Left lung (tissue), 14 donors: ENCODE measurements at places on chromosomes 3 and 15. TPM values are rescaled to one million over a fixed set of nuclear protein-coding genes. Genes with fewer than 3 reads are reported as not detected.

DNA sequence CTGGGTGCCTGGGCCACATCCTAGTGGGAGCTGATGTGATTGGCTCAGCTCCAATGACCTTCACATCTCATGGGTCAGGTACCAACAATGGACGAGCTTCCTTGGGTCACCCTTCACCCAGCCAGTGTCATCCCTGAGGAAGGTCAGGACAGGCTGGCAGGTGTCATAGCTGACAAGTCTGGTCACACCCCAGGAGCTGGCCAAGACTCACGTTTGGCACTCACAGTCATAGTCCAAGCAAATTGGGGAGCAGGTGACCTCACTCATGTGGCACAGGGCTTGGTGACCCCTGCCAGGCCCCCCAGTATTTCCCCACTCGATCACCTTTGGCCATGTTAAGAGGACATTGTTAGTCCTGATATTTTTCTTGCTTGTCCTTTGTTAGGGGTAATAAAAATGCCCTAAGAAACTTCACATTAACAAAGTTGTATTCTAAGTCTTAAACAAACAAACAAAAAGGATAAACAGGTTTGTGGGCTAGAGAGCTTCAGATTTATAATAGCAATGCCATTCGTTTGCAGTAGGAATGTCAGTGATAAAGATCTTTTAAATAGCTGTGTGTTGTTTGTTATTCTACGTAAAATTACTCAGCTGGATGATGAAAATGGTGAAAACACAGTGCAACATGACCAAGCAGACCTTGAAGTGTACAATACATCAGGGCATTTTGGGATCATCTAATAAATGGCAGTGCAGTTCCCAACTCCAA is 79.5 kb upstream of the POMGNT2 start:
- no peak for DNase-seq
- no peak overlapping the region for H3K27ac ChIP-seq
- H3K4me3 ChIP-seq, result no peak overlapping the region
- no peaks in the 10 kb centered on the region for H3K36me3 ChIP-seq
- H3K27me3 ChIP-seq, result no peaks in the 10 kb centered on the region
- peaks cover 8% of the 10 kb centered on the region for H3K4me1 ChIP-seq

DNA sequence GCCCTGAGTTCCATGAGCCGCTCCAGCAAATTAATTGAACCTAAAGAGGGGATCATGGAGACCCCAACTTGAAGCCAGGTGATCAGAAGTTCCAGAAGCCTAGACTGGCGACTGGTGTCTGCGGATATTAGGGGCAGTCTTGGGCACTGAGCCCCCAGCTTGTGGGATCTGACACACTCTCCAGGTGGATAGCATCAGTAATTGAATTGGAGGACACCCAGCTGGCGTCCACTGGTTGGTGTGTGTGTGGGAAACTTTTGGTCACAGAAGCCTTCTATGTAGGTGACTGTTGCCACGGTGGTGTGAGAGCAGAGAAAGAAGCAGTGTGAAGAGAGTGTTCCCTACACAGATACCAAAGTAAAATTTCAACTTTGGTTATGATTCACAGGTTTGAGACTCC is 106.0 kb upstream of the ADPGK start:
- no peaks in the 10 kb centered on the region for H3K27me3 ChIP-seq
- H3K4me3 ChIP-seq, result no peak overlapping the region
- H3K4me1 ChIP-seq, result no peaks in the 10 kb centered on the region
- H3K27ac ChIP-seq, result no peak overlapping the region
- H3K36me3 ChIP-seq, result no peaks in the 10 kb centered on the region
- DNase-seq, result no peak

GRCh38 chr3:64445109-64445943 is 220.1 kb upstream of the PRICKLE2 start:
- peak overlapping the region; percentile 65 for H3K27ac ChIP-seq
- peak; percentile 77 for DNase-seq
- H3K36me3 ChIP-seq, result no peaks in the 10 kb centered on the region
- H3K27me3 ChIP-seq, result no peaks in the 10 kb centered on the region

GOLGA6B gene
- not detected for total RNA-seq

DNA sequence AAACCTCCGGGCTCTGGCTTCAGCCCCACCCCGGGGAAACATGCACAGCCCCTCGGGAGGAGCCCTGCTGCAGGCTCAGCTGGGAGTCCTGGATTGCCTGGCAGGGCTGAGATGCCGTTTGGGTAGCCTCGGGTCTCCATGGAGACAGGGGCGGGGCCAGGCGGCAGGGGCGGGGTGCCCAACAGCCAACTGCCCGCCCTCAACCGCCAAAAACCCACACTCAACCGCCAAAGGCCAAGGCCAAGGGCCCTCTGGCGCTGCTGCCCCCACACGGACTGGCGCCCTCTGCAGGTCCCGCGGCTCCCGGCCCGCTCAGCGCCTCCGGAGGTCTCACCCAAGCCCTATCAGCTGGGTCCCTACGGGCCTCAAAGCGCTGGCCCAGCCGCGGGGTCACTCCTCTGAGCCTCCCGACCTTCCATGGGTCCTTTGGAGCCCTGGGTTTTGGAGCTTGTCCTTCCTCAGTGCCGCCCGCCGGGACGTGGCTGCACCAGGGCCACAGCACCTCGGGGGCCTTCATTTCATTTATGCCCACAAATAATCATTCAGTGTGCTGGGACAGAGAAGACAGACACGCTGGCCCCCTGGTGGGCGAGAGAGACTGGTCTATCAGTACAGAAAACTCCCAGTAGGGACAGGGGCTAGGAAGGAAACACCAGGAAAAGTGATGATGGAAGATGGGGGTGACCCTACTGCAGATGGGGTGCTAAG is 33.5 kb upstream of the ACAD9 start:
- peaks cover 25% of the 10 kb centered on the region for H3K4me1 ChIP-seq
- H3K27me3 ChIP-seq, result no peaks in the 10 kb centered on the region
- H3K36me3 ChIP-seq, result no peaks in the 10 kb centered on the region
- peak; percentile 81 for DNase-seq

OCA2 gene
- total RNA-seq, result 0.81 TPM
